ENCODE measurements at places on chromosomes 3 and 15.

DNA sequence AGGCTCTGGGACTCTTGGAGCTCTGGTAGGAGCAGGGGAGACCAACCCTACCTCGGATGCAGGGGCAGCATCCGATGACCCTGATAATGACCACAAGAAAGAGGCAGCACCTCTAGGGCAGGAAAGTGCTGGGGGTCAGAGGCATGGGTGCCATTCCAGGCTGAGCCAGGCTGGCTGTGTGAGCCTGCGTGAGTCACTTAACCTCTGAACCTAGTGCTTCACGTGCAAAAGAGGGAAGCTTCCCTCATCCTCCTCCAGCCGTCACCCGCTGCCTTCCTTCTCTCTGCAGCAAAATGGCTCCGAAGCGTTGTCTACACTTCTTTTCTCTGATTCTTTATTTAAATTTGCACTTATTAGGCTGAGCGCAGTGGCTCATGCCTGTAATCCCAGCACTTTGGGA lies 35.5 kb downstream of the ZDHHC19 start:
- DNase-seq, result no peak

GRCh38 chr3:142664311-142664710 lies 59.5 kb upstream of the TRPC1 start:
- DNase-seq, result no peak

- peak; percentile 88 for DNase-seq
Observed at GRCh38 chr3:53795176-53795575, 51.0 kb downstream of the CHDH start.

- no peak for DNase-seq
Observed at GRCh38 chr3:46952813-46953212, 23.7 kb downstream of the CCDC12 start.

- no peak for DNase-seq
Observed at GRCh38 chr3:40169983-40170382, 139.5 kb upstream of the EIF1B start.

- DNase-seq, result peak; percentile 70
Observed at GRCh38 chr3:79086514-79086913, 681.3 kb downstream of the ROBO1 start.

All from epithelial cell of esophagus (primary cell).